Activated naive CD4-positive, alpha-beta T cell treated with anti-CD3 and anti-CD28 coated beads for 36 hours (primary cell): ENCODE measurements at places on chromosomes 6 and 20. TPM values are rescaled to one million over a fixed set of nuclear protein-coding genes. Genes with fewer than 3 reads are reported as not detected.

DNA sequence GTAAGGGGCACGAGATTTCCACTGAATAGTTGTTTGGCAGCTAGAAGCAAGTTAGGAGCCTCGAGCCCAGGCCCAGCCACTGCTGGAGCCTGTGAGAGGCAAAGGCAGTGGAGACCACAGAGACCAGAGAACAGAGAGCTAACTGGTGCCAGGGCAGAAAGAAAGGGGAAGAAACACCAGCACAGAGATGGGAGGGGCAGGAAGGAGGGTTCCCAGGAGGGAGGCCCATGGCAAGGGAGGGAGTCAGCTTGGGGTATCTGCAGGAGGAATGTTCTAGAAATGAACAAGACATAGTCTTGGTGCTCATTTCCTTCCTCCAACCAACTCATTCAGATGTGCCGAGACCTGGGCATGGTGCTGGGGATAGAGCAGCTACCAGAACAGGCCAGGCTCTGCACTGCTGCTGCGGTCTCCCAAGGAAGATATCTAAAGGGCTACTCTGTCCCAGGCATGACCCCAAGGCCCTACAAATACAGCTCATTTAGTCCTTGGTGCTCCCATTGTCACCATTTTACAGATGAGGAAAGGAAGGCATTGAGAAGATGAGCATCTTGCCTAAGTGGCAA is 10.7 kb downstream of the ANGPT4 start:
- no peak for DNase-seq

- no peak for DNase-seq
Observed at GRCh38 chr20:50577175-50578018, 67.2 kb downstream of the PTPN1 start.

ZKSCAN4 gene
- 3.5 TPM for total RNA-seq

DNA sequence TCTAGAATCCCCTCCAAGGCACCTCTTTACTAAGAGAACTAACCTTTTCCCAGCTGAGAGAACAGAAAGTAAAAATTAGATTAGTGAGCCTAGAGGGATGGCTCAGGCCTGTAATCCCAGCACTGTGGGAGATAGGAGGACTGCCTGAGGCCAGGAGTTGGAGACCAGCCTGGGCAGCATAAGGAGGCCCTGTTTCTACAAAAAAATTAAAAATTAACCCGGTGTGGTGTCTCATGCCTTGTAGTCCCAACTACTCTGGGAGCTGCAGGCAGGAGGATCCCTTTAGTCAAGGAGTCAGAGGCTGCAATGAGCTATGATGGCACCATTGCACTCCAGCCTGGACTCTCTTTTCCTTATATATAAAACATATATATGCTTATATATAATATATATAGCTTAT is 5.5 kb upstream of the OOEP start:
- no peak for DNase-seq

DNA sequence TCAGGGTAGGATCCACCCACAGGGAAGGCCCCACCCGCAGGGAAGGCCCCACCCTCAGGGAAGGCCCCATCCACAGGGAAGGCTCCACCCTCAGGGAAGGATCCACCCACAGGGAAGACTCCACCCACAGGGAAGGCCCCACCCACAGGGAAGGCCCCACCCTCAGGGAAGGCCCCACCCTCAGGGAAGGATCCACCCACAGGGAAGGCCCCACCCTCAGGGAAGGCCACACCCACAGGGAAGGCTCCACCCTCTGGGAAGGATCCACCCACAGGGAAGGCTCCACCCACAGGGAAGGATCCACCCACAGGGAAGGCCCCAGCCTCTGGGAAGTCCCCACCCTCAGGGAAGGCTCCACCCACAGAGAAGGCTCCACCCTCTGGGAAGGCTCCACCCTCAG is 40.5 kb downstream of the KCNQ2 start:
- no peak for DNase-seq

LAMA4 gene
- total RNA-seq = not detected

KCNG1 gene
- total RNA-seq = 0.29 TPM

- no peak for DNase-seq
Observed at GRCh38 chr6:168116975-168117899, 38.2 kb upstream of the FRMD1 start.

LHFPL5 gene
- not detected for total RNA-seq

- DNase-seq = no peak
Observed at GRCh38 chr20:41086402-41087324, 50.7 kb upstream of the PLCG1 start.

- no peak for DNase-seq
Observed at GRCh38 chr20:32181606-32182005, 25.9 kb downstream of the PLAGL2 start.

SLC22A16 gene
- not detected for total RNA-seq

- peak; percentile 60 for DNase-seq
Observed at GRCh38 chr6:89999154-89999553, 104.9 kb downstream of the GJA10 start.

PRKN gene
- 0.33 TPM for total RNA-seq
